ENCODE measurements at places on chromosomes 2 and 18.

DNA sequence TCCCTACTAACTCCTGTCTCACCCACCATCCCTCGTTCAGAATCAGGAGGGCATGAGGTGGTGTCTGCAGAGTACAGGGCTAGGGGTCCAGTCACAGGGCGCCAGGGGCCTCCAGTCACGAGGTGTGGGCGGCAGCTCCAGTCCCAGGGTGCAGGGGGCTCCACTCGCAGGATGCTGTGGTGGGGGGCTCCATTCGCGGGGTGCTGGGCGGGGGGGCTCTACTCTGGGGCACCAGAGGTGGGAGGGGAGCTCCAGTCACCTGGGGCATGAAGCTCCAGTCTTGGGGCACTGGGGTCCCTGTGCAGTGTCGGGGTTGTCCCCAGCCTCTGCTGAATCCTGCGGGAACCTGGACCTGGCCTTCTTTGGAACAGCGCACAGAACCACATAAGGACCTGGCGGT, 66.0 kb downstream of the EIPR1 start:
- no peak for DNase-seq

DNA sequence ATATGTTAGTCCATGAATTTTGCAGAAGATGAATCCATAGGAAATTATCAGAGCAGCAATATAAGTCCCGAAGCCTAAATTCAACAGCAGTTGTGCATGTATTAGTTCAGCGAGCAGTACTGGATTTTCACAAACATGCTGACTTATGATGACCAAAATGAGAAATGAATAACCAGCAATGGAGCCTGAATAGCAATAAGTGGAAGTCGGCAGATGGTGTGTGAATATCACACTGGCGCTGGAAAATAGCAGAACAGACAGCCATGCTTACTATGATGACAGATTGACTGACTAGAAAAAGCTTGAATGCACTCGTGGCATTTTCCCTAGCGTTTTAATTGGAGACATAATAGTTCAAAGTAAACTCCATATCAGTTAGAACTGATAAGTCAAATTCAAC, 1114.5 kb downstream of the DSC3 start:
- no peak for DNase-seq

GRCh38 chr2:11569636-11570035, 35.8 kb downstream of the GREB1 start:
- DNase-seq, result no peak

DNA sequence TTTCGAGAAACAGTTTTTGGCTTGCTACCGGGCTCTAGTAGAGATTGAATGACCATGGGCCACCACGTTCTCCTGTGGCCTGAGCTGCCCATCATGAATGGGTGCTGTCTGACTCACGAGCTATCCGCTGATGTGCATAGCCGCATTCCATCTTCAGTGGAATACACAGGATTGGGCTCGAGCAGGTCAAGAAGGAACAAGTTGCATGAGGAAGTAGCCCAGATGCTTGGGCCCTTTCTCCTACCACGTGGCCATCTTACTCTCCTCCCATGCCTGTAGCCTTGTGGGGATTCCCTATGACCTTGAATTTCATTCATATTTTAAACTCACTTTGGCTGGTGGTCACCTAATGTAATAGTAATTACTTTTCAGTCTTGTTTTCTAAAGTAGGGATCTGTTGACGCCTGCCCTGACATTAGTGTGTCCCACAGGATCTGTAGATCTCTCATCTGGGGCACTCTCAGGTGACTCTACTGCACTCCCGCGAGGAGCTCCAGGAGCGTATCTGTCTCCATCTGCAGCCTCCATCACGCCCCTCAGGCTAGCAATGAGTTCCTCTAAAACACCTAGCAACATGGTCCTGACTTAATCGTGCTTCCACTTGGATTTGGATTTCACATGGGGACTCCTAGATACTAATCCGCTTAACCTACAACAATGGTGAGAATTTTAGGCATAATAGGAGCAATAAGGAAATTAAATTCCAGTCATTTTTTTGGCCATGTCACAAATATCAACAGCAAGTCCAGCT, 67.8 kb downstream of the PSMG2 start:
- no peak for DNase-seq

GRCh38 chr2:20668451-20668850, 1.5 kb downstream of the GDF7 start:
- DNase-seq, result no peak

- DNase-seq, result no peak
These were observed 5.1 kb upstream of the GALNT13 start for GRCh38 chr2:153866595-153866994.
